Mesothelial cell of epicardium (in vitro differentiated cells): ENCODE measurements at places on chromosomes 6 and 20.

- no peak for DNase-seq
Observed at GRCh38 chr6:48016020-48016755, 94.8 kb downstream of the PTCHD4 start.

DNA sequence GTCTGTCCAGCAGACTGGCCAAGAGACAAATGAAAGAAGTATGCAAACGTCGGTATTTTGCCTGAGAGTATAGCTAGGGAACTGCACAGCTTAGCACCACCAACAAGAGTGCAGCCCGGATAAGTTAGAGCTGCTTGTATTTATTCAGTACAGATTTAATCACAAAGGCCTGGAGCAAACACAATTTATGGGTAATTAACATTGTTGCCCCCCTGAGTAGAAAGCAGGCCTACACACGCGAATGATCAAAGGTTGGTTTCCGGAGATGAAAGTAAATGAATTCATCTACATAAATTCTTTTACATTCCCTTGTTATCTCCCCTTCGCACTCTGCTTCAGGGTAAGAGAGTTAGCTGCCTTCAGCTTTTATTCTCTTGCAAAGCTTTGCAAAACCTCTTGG lies 24.7 kb upstream of the CRISP1 start:
- no peak for DNase-seq

DNA sequence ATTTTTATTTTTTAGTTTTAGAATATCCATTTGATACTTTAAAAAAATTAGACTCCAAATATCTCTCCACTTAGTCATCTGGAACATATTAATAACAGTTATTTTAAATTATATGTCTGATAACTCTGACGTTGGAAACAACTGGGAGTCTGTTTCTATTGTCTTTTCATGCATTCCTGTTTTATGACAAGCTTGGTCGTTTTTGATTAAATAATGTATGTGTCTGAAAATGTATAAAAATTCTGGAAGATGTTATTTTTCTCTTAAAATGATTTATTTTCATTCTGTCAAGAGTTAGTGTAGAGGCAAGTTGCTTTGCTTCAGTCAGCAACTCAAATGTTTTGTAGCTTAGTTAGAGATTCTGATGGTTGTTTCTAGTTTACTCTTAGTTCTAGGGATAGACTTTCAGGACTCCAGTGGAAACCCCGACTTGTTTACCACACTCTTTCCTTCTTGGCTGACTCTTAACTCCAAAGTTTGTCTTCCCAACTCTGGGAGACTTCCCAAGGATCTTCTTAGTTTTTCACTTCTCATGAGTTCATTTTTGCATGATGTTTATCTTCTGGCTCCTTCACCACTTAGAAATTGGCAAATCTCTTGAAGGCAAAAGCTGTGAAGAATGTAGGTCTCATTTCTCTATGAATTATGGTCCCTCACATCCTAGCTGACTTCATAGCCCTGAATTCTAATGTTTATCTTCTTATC lies 190.9 kb downstream of the LAMA2 start:
- DNase-seq = no peak

- no peak for DNase-seq
Observed at GRCh38 chr6:87378947-87379346, 28.8 kb upstream of the CFAP206 start.

- no peak for DNase-seq
Observed at GRCh38 chr6:116096979-116097816, 3.5 kb upstream of the NT5DC1 start.

GRCh38 chr20:54692168-54692887 lies 216.9 kb downstream of the DOK5 start:
- no peak for DNase-seq

GRCh38 chr6:42696526-42697267 lies 25.7 kb downstream of the PRPH2 start:
- DNase-seq = no peak
